Foreskin fibroblast (primary cell): ENCODE measurements at places on chromosomes 13 and 19.

DNA sequence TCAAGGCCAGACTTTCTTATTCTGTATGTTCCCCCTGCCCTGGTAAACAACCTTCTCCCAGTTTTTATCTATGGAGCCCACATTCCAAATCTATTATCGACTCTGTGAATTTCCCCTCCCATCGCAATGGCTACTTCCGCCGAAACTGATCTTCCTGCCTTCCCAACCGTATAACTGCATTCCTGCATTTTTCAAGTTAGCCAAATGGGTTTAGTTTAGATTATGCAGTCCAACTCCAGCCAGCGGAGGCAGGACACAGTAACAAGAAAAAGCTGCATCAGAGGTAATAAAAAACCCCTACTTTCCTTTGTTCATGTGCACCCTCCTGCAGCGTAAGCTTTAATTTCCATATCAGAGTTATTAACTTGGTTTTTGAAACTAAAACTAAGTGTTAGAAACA lies 112.2 kb upstream of the ZNF91 start:
- no peak for DNase-seq

DNA sequence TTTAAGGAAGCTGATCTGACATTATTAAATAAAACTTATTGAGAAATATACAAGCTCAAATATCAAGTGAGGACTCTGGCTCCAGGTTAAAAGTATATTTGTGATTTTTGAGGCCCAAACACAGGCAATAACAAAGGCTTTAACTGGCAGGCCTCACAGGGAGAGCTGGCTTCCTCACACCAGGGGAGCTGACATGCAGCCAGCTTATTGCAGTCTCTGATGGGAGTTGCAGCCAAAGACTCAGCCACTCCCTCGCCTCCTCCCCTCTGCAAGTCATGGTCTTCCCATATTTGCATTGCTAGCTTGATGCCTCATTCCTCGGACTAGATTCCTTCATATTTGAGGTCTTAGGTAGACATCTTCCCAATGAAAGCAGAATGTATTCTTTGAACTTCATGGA lies 647.1 kb upstream of the SLITRK6 start:
- no peak for DNase-seq

DNA sequence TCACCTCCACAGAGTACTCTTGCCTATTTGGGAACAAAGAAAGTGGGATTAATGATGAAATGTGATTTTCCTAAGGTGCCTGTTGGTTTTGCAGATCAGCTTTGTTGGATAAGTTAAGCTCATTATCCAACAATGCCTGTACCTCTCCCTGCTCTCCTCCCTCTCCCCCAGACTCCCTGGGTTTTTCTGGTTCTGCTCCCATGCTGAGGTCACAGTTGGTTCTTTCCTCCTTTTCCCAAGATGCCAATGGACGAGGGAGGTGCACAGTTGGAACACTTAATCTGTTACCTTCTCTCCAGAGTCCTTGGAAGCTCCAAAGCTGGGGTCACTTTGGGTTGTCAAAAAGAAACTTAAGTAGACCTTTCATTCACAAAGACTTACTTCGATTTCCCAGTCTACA lies 1.6 kb downstream of the OXGR1 start:
- DNase-seq: no peak

- peak; percentile 28 for DNase-seq
Measured at GRCh38 chr13:24313439-24313838, 4.1 kb downstream of the C1QTNF9 start.

GRCh38 chr13:103288114-103288513 lies 221.9 kb upstream of the SLC10A2 start:
- DNase-seq: no peak

DNA sequence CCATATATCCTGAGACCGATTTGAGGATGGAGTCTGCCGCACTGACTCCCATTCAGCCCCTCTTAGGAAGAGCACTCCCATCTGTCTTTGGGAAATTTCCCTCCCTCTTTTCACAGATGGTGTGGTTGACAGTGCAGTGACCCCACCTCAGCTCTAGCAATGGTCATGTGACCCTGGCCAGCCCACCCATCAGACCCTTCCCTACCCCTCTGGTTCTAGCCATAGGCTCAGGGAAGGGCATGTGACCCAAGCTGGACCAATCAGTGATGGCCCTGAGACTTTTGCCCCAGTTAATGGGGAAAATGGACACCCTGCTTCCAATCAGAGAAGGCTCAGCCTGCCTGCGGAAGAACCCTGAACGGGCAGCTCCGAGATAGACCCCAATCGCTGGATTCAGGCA lies 26.3 kb downstream of the IL12RB1 start:
- DNase-seq: no peak

GRCh38 chr13:41645331-41645730 lies 188.0 kb downstream of the RGCC start:
- peak; percentile 93 for DNase-seq
